ENCODE measurements at places on chromosomes 13 and 19.

DNA sequence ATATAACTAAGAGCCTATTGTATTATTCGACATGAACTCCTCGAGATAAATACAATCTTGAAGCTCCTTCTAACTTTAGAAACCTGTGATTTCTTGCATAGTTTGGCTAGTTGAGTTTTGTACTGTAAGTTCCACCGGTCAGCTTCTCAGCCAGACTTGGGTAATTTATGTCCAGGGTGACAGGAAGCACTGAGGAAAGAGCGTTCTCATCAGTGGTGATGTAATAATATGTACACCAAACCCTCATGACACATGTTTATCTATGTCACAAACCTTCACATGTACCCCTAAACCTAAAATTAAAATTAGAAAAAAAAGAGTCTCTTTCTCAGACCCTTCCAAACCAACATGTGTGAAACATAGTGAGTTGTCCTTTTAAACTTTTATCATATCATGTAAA, 205.7 kb downstream of the KCNRG start:
- DNase-seq = peak; percentile 42

DNA sequence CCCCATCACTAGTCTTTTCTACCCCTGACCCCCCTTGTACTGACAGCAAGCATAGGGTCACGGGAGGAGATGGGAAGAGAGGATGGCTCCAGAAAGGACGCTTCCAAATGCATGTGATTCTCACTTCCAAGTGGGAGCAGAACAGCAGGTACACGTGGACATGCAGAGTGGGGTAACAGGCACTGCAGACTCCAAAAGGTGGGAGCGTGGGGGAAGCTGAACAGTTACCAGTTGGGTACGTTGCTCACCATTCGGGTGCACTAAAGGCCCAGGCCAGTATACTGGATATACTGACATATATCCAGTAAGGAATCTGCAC, 2.3 kb upstream of the ETV2 start:
- no peak for DNase-seq

DNA sequence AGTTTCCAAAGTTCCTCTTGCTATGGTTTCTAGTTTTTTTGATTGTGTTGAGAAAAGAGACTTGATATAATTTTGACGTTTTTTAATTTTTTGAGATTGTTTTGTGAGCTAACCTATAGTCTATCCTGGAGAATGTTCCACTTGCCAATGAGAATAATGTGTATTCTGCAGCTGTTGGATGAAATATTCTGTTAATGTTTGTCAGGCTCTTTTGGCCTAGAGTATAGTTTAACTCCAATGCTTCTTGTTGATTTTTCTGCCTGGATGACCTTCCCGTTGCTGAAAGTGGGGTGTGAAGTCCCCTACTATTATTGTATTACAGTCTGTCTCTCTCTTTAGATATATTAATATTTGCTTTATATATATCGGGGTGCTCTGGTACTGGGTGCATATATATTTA, 40.0 kb downstream of the RASA3 start:
- no peak for DNase-seq

DNA sequence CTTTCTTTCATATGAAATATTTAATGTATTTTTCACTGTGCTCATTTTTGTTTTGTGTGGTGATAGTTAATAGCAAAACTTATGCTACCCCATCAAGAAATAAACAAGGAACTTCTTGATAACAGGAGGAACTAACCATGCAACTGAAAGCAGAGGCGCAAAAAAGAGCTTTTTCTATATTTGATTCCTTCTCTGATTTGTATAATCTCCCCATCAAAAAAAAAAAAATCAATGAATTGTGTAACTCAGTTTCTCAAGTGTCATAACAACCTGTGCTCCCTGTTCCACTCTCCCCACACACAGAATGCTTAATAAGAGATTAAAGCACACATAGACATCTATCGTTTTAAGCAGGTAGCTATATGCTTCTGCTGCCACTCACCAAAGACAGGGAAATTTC, 67.3 kb upstream of the MED4 start:
- DNase-seq = no peak

DNA sequence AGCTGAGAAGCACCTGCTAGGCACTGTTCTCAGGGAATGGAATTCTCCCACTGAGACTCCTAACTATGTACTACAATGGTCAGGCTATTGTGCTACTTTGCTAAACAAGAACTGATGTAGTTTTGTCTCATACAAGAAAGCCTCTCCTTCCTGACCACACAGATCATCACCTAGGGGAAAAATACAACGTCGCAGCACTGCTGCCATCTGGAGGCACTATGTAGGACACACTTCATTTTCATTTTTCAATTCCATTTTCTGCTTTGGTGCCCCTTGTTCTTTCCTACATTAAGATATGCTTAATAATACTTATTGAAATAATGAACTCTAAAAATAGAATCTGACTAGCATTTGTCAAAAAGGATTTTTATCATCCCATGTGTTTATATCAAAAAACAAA, 21.1 kb downstream of the PROSER1 start:
- peak; percentile 41 for DNase-seq

DNA sequence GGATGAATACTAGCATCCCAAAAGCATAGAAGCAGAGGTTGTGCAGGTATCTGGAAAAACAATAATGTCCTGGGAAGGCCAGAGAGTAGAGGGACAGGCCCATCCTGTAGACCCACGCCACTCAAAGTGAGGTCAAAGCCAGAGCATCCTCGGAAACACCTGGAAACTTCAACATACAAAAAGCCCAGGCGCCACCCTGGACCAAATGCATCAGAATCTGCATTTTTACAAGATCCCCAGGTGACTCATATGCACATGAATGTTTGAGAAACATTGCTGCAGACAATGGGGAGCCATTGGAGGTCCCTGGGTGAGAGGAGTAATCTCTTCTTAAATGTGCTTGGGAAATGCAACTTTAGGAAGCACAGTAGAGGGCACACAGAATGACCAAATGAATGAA, 684.1 kb downstream of the DIAPH3 start:
- DNase-seq = no peak

DNA sequence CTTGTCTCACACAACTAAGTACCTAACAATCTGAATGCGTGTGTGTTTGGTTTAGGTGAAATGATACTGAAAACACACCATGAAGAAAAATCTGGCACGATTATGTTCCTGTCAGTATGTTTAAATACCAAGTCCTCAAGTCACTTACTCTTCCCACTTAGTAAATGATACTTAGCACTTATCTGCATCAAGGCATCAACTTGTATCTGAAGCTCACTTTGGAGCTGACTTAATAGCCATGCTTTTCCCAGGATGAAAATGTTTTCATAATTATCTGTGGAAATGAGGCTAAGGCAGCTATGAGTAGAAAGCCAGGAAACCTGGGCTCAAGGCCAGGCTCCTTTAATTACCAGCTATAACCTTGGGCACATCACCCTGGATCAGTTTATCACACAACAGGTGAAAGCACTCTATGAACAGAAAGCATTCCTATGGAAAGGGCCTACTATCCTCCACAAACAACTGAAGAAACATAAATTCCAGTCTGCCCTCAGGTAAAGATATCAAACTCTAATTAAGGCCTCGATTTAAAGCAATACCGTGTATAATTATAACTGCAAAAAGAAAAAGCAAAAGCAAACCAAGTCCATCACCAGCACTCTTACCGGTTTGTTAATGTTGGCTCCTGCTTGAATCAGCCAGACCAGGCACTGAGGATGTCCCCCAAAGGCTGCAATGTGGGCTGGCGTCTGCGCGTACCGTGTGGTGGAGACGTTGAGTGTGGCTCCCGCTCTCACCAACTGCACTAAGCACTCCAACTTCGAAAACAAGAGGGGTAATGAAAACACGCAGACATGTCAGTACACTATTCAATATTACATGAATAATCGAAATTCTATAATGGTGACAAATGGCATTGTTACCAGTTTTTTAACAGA, 4.6 kb downstream of the ANKRD10 start:
- no peak for DNase-seq

- DNase-seq = no peak
Observed at GRCh38 chr13:23695196-23695595, 125.0 kb downstream of the TNFRSF19 start.

DNA sequence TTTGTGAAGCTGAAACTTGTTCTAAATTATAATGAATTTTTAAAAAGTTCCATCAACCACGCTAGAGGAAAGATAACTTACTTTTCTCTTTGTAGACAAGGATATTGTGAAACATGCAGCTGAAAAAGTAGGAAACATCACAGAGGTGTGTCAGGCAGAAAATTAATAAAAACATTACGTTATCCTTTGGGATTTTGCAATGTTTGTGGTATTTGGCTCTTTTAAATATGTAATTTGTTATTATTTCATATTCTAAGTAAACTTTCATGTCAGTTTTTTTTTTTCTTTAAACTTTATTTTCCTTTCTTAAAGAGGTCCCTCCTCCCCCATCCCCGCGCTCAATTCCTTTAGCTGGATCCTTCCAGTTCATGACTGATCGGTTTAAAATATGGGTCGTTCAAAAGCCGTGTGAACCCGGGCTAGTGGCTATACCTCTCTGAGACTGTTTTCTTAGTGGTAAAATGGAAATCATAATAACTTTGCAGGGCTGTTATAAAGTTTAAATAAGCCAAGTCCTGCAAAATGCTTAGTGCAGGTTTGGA, 740 bp upstream of the CCDC61 start:
- no peak for DNase-seq

DNA sequence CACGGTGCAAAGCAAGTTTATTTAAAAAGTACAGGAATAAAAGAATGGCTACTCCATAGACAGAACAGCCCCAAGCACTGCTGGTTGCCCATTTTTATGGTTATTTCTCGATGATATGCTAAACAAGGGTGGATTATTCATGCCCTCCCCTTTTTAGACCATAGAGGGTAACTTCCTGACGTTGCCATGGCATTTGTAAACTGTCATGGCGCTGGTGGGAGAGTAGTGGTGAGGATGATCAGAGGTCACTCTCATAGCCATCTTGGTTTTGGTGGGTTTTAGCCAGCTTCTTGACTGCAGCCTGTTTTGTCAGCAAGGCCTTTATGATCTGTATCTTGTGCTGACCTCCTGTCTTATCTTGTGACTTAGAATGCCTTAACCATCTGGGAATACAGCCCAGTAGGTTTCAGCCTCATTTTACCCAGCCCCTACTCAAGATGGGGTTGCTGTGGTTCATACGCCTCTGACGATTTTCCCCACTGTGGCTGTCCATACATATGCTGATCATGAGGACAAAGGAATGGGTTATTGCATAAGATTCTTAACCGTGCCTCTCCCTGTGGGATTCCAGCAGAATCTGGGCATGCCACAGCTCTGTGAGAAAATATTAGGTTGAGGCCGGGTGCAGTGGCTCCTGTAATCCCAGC, 36.9 kb upstream of the ZNF507 start:
- peak; percentile 7 for DNase-seq

GRCh38 chr19:33621811-33622504, at the start of gene CHST8:
Gene CHST8, plus strand, starts transcription at chr19:33621953. Its CDS starts 67,309 bp downstream, at chr19:33689262.
- peak; percentile 22 for DNase-seq

DNA sequence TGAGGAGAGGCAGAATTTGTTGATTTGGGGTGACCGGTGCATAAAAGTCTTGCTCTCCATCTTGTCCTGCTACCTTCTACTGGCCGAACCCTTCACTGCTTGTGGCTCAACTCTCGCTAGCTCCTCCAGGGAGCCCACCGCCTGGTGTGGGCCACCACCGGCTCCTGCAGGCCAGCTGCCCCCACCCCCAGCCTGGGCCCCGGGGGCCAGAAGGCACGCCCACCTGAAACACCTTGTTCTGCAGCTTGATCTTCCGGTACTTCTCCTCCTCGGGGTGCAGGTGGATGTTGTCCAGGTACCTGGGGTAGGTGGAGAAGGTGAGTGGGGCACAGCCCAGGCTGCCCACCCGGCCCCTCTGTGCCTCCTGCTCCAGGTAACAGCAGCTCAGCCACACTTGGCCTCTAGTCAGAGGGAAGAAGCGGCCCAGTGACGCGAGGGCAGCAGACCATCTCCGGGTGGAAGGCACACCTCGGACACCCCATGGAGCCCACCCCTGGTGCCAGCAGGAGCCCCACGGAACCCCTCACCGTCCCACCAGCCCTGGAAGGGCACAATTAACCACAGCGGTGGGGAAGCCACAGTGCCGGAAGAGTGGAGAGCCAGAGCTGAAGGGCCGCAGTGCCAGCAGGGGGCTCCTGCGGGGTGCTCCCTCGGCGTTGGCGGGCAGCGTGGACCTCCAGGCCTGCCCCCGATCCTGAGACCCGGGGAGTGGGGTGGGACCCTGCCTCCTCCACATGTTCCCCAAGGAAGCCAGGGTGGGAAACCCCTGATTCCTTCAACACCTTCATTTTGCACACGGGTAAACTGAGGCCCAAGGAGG, 10.1 kb downstream of the UBXN6 start:
- no peak for DNase-seq

DNA sequence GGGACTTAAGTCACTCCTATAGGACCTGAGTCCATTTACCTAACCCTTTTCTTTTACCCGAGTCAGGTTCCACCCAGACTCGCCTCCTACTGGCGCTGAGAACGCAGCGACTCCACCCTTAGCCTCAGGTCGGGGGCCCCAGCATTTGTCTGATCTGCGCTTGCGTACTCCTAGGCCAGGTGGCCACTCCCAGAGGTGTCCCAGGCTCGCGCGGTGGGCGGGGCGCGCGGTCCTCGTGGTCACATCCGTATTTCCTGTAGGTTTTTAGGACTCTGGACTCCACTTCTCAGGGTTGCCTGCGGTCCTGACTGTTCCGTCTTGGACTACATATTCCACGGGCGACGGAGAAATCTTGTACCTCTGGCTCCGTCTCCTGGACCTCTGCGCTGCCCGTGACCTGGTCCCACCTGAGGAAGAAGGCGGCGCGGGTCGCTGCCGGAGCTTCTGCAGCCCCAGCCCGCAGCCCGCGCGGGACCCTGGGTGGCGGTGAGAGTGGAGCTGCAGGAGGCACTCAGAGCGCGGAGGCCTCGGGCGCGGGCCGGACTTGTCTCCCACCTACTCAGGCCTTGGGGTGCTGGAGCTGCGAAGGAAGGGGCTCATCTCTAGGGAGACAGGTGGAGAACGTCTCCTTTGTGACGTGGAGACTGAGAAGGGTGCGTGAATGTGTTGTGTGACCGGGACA, 11.0 kb upstream of the ZNF573 start:
- no peak for DNase-seq

DNA sequence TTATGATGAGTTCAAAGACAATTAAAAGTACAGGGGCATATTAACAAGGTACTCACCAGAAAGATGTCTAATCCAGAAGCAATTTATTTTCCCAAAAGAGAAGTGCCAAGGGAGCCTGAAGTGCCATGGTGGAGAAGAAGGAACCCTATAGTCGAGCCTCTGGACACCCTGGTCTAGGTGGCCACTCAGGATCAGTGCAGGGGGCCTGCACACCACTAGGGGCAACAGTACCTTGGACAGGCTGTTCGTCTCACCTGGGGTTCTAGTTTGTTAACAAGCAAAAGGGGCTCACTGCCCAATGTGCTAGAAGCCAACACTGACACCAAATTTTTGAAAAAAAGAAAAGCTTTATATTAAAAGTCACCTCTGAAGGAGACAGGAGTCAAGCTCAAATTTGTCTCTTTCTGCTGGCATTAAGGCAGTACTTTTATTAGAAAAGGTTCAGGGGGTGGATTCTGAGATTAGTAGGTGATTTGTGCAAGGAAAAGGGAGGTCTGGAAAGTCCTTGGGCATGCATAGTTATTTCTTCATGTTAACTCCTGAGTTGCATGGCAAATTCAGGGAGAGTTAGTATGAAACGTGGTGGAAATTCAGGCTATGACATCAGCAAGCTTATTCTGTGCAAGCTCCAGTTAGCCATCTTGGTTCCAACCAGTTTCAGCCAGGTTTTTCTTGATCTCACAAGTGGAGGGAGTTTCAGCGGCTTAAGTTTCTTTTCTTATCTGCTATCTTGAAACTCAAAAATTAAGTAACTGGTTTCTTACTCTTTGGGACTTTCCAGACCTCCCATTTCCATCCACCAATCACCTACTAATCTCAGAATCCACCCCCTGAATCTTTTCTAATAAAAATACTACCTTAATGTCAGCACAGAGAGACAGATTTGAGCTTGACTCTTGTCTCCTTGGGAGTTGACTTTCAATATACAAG, 884 bp upstream of the CBY2 start:
- DNase-seq = no peak
